Fibroblast of mammary gland (primary cell): ENCODE measurements at places on chromosomes 7 and 10.

GRCh38 chr7:29335188-29336083 is 140.9 kb downstream of the CHN2 start:
- DNase-seq, result no peak

DNA sequence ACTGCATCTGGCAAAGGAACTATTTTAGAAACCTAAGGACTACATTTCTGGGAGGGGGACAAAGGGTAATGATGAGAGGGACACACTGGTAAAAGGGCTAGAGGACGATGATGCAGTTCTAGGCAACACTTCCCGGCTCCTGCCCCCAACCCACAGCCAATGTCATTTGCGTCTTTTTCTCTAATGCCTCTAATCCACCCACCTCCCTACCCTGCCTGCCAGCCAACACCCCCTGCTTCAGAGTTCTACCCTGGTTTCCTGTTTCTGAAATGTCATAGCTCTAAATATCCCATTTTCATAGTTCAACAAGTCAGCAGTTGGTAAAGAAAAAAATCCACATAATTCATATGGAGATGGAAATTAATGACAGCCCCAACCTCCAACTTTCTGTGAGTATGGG is 79.0 kb downstream of the KIAA1549 start:
- no peak for DNase-seq

GRCh38 chr10:5606864-5607263 is 59.5 kb downstream of the ASB13 start:
- no peak for DNase-seq

DNA sequence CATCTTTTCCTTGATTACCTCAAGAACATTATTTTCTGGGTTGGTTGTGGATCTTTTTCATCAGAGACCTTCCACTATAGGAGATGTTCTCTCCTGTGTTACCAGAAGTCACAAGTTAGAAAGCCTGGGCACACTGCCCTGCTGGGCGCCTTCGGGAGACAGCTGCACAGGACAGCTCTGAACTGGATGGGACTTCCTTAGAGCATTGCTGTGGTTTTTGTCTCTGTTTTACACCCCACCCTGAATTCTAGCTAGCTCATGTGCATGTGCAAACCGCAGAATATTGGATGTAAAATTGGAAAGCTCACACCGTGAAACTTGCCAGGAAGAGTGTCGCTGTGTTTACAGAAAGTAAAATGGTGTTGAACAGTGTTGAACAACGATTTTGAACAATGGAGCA is 54.4 kb upstream of the SEC61G start:
- DNase-seq, result peak; percentile 14

GRCh38 chr10:125094806-125095205 is 65.6 kb downstream of the CTBP2 start:
- DNase-seq, result peak; percentile 51

GRCh38 chr7:9210114-9210513 is 776.7 kb downstream of the NXPH1 start:
- no peak for DNase-seq

DNA sequence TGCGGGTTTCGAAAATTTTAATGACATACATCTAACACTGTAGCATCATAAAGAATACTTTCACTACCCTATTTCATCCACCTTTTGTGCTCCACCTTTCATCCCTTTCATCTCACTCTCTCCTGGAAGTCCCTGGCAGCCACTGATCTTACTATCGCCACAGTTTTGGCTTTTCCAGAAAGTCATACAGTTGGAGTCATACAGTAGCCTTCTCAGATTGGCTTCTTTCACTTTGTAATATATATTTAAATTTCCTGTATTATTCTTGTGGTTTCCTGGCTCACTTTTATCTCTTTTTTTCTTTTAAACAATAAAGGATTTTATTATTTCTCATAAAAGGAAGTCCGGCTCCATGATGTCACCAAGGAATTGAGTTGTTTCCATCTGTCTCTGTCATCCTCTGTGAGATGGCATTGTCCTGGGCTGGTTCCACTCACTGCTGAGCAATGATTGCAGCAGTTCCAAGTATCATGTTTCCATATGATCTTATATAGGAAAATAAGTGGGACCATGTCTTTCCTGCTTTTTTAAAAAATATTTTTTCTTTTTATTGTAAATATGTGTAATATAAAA is 626.3 kb downstream of the POM121L12 start:
- DNase-seq, result no peak

- DNase-seq, result peak; percentile 43
These were observed 26.5 kb upstream of the TMEM248 start for GRCh38 chr7:66894463-66895080.

DNA sequence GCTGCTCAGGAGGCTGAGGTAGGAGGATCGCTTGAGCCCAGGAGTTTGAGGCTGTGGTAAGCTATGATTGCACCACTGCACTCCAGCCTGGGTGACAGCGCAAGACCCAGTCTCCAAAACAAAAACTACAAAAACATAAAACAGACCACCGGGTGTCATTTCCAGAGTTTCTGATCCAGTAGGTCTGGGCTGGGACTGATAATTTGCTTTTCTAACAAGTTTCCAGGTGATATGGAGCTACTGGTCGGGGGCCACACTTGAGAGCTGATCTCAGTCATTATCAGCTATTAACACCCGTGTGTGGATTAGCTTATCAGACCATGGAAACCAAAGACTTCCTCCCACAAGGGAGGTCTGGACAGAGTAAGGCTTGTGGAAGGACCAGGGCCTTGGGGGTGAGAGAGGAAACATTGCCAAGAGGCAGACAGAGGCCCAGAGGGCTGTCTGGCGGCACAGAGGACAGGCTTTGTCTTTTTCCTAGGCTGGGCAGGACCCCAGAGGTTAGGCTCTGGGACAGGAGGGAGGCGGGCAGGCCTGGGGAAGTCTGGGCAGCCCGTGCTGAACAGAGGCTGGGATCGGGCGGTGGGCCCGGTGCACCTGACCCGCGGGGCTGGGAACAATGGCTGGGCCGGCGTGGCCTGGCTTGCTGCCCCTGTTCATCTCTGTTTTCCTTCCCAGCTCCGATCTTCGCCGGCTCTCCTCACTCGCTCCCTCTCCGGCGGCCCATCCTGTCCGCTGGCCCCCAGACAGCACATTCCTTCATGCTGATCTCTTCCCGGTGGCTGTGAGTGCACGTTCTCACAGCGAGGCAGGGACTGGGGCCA is 25.2 kb downstream of the TMEM270 start:
- peak; percentile 51 for DNase-seq

DNA sequence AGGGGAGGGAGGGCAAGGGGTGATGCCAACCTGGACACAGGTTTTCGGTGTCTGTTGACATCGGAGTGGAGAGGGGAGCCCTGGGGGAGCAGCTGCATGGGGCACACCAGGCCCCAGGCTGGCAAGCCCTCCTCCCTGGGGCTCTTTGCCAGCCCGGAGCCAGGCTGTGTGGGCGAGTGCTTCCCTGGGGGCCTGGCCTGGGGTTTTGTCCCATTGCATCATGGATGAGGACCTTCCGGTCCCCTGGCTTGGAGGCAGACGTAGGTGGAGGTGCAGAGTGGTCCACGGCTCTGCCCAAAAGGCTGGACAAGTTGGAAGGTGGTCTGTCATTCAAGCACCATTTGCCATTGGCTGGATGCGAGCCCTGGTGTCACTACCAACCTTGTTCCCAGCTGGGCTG is 34.8 kb downstream of the ZMIZ1 start:
- no peak for DNase-seq

DNA sequence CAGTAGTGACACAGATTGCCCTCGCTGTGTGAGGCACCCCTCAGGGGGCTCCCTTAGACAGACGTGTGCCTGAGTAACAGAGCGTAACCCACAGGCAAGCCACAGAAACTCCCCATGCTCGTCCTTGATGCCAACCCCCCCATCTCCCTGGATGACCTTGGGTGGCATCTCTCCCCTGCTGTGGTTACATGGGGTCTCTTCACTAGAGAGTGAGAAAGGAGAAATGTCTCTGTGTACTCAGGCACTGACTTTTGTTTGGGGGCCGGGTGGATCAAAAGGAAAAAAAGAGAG is 1.1 kb upstream of the ASB10 start:
- no peak for DNase-seq

DNA sequence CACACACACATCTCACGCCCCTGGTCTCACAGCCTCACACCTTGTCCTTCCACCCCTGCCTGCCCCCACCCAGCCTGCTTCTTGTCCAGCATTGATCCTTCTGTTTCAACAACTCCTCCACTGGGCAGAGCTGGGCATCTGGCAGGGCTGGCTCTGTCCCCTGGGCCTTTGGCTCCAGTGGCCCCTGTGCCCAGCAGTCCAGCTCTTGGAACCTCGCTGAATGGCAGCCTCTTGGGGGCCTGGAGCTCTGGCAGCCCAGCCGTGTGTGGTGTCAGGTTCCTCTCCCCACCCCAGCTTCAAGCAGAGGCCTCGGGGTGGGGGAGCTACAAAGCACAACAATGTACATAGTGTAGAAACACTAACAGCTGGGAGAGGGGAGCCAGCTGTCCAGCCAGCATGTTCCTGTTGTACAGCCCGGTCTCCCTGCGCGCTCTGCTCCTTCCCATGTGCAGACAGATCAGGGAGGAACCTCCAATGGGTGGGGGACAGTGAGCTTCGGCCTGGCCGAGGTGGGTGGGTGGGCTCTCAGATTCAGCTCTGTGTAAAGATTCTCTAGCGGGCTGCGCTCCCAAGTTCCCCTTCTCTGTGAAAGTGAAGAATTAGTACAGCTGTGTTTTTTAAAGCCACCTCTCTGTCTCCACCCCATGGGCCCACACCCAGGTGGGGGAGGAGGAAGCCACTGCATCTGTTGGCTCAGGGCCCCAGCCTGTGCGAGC is 19.4 kb downstream of the ZMIZ2 start:
- DNase-seq, result peak; percentile 35

GRCh38 chr10:69872323-69872722 is 70.6 kb downstream of the COL13A1 start:
- DNase-seq, result no peak

GRCh38 chr10:11430421-11431215 is 180.8 kb downstream of the USP6NL start:
- no peak for DNase-seq

- no peak for DNase-seq
These were observed 49.3 kb upstream of the IL6 start for GRCh38 chr7:22677680-22678079.

GRCh38 chr7:22435720-22436119 is 64.3 kb downstream of the STEAP1B start:
- no peak for DNase-seq

DNA sequence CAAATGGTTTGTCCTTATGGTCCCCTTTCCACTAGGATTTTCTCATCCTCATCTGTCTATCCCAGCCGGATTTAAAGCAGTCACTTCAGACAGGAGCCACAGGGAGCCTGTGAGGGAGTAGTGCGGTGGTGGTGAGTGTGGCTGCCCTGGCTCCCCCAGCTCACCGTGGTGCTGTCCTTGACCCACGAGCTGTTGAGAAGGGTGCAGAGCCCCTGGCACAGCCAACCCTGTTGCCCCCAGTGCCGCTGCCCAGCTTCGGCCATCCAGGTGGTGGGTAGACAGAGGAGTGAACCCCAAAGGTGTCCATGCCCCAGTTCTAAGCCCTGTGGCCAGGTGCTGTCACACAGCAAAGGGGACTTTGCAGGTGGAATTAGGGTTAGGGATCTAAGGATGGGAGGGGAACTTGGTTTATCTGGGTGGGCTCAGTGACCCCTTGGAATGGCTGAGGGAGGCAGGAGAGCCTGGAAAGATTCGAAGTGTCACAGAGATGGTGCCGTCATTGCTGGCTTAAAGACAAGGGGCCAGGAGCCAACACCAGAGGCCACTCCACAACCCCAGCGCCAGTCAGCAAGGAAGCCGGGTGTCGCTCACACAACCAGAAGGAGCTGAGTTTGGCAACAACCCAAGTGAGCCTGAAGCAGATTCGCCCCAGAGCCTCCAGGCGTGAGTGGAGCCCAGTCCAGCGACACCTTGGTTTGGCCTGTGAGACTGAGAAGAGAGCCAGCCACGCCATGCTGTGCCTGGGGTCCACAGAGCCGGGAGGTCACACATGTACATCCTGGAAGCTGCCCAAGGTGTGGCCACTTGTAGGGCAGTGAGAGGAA is 142.4 kb downstream of the ADCY1 start:
- DNase-seq, result no peak

DNA sequence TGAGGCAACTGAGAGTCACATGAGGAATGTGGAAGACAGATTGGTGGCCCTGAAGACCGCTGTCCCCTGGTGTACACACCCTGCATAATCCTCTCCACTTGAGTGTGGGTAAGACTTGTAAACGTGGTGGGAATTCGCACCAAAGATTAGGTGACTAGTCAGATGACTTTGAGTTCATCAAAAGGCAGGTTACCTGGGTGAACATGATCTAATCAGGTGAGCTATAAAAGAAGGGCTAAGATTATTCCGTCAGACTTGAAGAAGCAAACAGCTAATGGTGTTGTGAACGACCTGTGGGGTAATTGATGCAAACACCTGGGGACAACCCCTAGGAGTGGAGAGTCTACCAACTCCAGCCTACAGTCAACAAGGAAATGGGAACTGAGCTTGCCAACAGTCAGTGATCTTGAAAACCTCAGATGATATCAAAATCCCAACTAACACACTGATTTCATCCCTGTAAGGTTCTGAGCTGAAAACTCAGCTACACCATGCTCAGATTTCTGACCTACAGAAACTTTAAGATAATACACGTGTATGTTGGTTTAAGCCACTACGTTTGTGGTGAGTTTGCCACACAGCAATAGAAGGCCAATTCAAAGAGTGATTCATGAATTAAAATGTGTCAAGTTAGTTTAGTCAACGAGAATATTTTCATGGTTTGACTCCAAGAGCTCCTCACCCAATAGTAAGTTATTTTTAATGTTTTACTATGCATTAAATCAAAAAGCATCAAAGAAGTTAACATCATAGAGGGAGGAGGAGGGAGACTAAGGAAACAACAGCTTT is 16.7 kb downstream of the PRTFDC1 start:
- no peak for DNase-seq

DNA sequence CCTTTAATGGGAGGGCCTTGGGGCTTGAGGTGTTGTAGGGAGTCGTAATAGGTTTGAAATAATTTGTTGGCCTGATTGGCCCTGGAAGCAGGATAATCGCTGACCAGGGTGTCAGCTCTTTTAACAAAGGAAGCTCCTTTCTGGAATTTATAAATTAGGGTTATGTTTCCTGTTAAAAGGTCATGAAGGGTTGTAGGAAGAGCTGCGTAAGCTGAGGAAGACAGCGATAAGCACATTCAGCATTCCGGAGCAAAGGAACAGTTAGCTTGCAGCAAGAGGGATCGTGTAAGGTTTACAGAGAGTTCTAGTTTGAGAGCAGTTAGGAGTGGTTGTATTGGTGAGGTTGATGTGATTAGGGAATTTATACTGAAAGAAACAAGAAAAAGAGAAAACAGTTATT is 21.3 kb downstream of the CPA4 start:
- DNase-seq, result no peak
